Coronary artery (tissue), 2 donors: ENCODE measurements at places on chromosomes 11 and 22.

DNA sequence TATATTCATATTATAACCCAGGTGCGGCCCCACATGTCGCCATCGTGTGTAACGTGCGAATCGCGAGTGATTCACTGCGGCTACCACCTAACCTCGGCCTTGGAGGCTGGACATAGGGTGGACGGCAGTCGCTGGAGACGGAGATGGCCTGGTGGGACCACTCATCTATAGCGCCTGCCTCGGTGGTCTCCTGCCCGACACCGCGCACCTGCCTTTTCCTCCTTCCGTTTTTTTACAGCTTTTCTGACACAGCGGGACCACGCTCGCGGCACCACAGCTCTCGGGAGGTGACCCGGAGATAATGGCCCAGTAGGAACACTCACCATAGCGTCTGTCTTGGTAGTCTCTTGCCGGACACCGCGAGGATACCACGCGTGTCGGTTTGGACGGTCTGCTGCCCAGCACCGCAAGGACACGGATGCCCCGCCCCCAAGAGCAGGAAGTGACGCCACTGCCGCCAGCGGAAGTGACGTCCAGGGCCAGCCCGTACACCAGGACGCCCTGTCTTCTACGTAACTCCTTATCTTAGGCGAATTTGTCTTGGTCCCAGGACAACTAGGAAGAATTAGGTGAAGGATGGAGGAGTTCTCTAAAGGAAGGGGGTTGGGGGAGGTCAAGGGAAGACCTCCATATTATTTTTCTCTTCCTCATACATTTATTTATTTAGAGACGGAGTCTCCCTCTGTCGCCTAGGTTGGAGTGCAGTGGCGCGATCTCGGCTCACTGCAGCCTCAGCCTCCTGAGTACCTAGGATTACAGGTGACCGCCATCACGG lies 6.4 kb downstream of the SNU13 start:
- DNase-seq, result peak; percentile 87

GRCh38 chr11:26078231-26078821 lies 253.6 kb upstream of the ANO3 start:
- DNase-seq, result no peak

DNA sequence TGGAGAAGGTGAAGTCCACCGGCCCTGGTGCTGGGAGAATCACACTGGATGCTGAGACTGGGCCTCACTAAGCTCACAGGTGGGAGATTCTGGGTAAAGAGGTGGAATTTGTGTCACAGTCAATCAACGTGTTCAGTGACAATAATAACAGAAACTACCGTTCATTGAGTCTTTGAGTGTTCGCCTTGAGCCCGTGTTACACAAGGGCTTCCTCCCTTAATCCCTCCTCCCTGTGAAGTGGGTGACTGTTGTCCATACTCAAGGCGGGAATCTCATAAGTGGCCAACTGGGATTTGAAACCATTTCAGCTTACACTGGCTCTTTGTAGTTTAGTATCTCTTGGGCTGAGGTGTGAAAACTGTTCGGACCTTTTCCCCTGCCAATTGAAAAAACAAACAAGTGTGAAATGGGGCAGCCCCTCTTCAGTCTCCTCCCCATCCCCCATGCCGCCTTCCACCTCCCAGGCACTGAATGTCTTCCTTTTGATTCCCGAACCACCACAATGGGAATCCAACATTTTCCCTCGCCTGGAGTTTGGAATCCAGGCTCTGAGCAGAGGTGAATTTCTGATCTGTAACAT lies 502.4 kb downstream of the MIAT start:
- DNase-seq, result no peak

DNA sequence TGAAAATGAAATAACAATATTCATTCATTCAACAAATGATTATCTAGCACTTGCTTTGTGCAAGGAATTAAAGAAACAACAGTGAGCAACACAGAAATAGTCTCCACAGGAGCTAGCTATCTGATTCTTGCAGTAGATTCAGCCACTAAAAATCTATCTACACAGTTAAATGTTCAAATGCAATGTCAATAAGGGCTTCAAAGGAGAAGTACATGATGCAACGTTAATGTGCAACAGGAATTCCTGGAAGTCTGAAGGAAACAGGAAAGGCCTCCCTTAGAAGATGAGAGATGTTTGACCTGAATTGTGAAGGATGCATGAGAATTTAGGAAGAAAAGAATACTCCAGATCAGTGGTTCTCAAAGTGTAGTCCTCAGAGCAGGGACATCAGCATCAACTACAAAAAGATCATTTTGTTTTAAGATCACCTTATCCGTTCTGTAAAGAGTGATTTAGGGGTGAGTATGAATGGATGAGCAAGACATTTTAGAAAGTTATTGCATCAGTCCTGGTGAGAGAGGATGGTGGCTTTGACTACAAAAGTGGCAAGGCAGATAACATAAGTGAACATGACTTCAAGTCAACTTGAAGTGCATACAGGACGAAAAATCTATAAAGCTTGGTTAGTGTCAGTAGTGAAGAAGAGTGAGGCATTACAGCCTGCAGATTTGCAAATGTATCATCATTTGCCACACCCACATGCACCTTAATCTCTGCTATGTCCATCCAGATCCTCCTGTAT lies 96.0 kb downstream of the ETS1 start:
- no peak for DNase-seq

- DNase-seq, result peak; percentile 96
Measured at GRCh38 chr11:69638941-69639681, 1.8 kb upstream of the CCND1 start.
